ENCODE measurements at places on chromosomes 1 and 21.

GRCh38 chr21:28795251-28795650, 197.4 kb downstream of the LTN1 start:
- no peak for DNase-seq

- DNase-seq: no peak
Measured at GRCh38 chr1:167496797-167497619, 21.3 kb downstream of the CD247 start.

DNA sequence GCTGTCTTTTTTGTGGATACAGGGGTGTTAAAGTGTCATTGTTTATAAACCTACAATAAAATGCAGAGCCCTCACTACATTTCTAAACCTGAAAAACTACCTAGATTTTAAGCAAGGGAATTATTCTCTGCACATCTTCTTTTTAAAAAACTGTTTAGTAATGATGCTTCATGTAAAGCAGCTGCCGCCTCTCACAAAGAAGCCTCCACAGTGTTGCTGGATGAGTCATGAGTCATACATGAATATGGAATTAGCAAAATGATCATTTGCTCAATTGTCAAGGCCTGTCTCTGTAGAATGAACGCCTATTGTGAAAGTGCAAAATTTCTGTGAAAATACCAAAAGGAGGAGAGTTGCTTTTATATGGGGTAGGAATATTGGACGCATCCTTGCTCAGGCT, 259.5 kb upstream of the CHRM3 start:
- DNase-seq: no peak

GRCh38 chr1:75791022-75791421, 5.0 kb downstream of the RABGGTB start:
- DNase-seq: no peak

Data from stimulated activated CD8-positive, alpha-beta memory T cell treated with anti-CD3 and anti-CD28 coated beads, Interleukin-7, amount 100 ng/mL, for 4 hours (primary cell).